ENCODE measurements at places on chromosomes 4 and X.

DNA sequence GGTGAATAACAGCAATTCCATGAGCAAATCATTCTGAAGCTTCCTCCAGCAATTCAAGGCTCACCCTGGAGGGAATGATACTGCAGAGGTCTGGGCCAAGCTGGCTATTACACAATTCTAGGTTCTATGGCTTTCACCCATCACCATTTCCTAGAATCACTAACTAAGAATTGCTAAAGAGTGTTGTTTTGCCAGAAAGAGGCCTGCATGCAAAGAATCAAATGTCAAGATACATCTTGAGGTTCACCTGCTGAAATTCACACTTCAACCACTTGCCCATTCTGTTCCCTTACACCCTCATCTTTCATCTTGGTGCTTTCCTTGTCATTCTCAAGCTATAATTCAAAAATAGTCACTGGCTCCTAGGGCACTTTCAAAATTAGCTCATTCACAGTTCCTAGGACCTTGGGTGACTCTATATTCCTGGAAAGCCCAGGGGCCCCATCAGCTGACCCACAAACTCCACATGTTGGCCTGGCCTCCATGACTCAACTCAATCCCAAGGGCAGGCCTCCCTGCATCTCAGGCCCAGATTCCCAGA is 7.0 kb downstream of the APBB2 start:
- no peak for DNase-seq

DNA sequence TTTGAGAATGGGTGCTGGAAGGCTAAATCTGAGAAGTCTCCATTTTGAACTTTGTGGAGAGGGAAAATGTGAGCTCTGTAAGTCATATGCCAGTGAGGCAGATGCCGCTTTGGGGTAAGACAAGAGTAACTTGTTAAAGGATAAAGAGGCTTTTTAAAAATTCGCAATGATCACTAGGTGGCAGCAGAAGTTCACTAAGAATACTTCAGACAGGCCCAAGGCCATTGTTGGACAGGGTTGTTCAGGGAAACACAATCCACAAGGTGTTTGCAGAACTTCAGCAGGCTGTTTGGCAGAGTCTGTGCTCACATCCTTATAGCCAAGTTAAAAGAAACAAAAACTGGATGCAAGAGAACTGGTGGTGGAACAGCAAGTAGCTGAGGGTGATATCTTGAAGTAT is 13.7 kb upstream of the PIGA start:
- DNase-seq, result no peak

GRCh38 chr4:183889190-183889589 is 15.9 kb upstream of the STOX2 start:
- no peak for DNase-seq

DNA sequence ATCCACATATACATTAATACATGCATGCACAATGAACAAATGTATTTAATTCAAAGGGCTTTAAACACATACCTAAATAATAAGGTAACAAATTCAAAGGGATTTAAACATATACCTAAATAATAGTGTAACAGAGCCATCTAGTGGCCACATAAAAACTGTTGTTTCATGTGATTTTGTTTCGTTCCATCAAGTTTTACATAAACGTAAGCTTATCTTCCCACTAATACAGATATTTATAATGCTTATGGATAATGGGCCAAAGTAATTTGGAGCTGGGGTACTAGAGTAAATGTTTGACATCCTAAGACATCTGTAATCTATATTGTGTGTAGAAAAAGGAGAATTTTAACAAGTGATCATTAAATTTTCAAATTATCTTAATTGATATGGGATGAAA is 82.3 kb downstream of the PRSS12 start:
- no peak for DNase-seq

GRCh38 chr4:99571883-99572282 is 2.7 kb upstream of the MTTP start:
- DNase-seq, result no peak

GRCh38 chr4:102551958-102552565 is 50.9 kb downstream of the NFKB1 start:
- DNase-seq, result no peak

- DNase-seq, result no peak
These were observed 45.3 kb upstream of the PJA1 start for GRCh38 chrX:69210581-69210980.

GRCh38 chr4:186932196-186932595 is 208.5 kb upstream of the FAT1 start:
- no peak for DNase-seq

- no peak for DNase-seq
These were observed 102.2 kb upstream of the EGFL6 start for GRCh38 chrX:13467243-13467642.
